ENCODE measurements at places on chromosomes 13 and 19. TPM values are rescaled to one million over a fixed set of nuclear protein-coding genes. Genes with fewer than 3 reads are reported as not detected.

GATAD2A gene
- 30.6 TPM for polyA plus RNA-seq

CD22 gene
- polyA plus RNA-seq = 0.32 TPM

DNA sequence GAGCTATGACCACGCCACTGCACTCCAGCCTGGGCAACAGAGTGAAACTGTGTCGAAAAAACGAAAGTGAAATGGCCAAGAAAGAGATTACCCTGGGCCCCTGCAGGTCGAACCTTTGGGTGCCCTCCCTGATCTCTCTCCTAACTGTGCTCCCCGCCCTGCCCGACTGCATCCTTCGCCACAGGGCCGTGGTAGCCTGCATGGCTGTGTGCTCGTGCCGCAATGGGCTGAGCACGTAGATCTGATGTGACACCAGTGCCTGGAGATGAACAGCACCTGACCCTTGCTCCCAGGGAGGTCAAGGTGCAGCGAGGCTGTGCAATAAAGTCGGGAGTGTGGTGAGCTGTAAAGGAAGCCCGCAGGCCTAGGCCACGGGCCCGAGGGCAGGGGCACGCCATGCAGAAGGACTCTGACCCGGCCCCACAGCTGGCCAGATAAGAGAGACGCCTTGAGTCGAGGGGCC is 60.2 kb downstream of the PEX11G start:
- DNase-seq = no peak

DNA sequence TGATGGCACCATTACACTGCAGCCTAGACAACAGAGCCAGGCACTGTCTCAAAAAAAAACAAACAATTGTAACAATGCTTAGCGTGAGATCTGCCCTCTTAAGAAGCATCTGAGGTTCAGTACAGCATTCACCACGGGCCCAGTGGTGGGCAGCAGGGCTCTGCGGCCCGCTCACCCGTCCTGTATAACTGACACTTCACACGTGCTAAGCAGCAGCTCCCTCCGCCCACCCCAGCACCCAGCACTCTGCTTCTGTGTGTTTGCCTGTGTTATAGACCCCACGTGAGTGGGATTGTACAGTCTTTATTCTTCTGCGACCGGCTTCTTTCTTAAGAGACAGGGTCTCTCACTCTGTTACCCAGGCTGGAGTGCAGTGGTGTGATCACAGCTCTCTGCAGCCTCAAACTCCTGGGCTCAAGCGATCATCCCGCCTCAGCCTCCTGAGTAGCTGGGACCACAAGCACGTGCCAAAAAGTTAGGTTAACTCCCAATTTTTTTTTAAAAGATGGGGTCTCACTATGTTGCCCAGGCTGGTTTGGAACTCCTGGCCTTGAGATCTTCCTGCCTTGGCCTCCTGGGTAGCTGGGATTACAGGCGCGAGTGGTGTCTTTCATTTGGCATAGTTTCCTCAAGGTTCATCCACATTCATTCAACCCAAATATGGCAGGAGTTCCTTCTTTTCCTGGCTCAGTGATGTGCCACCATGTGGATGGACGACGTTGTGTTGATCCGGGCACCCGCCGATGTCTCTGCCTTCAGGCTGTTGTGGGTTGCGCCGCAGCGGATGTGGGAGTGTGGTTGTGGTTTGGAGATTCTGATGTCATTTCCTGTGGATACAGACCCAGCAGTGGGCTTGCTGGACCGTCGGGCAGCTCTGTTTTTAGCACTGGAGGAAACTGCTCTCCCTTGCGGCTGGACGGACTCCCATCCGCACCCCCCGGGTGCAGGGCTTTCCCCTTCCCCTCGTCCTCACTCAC is 170.0 kb downstream of the KDM4B start:
- DNase-seq = peak; percentile 67

DNA sequence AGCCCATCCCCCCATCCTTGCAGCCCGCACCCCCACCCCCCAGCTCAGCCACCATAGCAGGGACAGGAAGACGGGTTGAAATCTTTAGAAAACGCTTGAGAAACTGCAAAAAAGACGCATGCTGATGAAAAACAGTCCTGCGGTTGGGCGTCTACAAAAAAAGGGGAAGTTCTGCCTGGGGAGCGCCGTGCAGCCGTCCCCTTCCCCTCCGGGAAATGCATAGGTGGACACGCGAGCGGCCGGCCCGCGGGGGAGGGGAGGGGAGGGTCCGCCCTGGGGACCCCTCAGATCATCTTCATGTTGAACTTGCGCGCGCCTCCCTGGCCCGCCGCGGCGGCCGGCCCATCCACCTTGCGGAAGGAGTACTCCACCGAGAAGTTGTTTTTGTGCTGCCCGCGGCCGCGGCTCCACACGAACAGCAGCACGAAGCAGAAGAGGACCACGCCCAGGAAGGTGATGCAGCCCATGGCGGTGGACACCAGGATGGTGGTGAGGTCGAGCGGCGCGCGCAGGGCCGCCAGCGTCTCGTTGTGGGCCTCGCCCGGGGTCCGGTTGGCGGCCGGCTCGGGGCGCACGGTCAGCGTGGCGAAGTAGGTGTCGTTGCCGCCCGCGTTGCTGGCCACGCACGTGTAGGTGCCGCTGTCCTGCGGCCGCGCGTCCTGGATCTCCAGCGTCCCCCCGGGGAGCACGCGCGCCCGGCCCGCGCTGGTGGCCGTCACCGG is 7.9 kb upstream of the PEAK3 start:
- peak; percentile 73 for DNase-seq

DNA sequence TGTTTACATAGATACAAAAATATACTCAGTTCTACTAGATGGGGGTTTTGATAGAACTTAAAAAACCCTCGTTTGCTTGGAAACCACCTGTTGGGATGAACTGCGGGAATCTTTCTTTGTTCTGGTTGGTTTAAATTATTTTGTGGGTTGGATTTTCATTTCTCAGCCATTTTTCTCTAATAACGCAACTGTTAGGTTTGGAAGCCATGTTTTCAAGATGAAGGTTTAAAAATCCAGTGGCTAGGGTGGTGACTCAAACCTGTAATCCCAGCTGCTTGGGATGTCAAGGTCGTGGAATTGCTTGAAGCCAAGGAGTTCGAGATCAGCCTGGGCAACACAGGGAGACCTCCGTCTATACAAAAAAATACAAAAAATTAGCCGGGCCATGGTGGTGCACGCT is 1.6 kb downstream of the URI1 start:
- no peak for DNase-seq

GRCh38 chr13:24861617-24862362 is 97.8 kb downstream of the RNF17 start:
- no peak for DNase-seq

- no peak for DNase-seq
These were observed 15.7 kb downstream of the PLEKHF1 start for GRCh38 chr19:29680937-29681336.

- DNase-seq = no peak
These were observed 41.9 kb downstream of the WASF3 start for GRCh38 chr13:26599403-26599802.

GRCh38 chr19:45782162-45782691 is at the start of gene DMPK:
DMPK (minus strand) TSS chr19:45782490; CDS start chr19:45782352, 138 bp downstream.
- DNase-seq = no peak

DNA sequence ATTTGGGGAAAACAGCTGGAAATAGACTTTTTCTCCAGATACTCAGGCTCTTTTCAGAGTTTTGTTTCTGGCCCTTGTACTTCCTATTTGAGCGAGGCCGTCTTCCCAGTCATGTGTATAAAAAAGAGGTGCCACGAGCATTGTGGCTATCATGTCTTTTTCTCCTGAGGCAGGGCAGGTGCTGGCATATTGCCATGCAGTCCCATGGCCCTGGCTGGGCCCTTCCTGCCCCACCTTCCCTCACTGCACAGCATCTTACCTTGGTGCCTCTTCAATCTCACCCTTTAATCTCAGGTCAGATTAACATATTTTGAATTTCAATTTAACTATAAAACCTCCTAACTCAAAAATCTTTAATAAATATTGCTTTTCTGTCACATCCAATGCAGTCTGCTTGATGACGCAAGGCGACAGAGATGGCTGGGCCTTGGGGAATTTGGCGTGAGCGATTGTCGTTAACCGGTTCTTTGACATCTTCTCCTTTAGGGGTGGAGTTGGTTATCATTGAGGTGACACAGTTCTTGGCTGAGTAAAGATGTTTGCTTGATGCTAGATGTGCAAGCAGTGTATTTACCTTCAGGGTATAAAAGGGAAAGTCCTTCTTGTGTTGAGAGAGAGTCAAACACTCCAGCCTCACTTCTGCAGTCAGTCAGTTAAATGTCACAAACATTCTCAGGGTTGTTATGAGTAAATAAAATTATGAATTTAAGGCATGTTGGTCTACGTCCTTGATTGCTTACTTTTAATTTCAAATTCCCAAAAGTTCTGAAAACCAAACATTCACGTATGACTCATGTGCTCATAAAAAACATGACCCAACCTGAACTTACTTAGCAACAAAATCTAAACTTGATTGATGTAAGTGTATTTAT is 289.9 kb downstream of the MYO16 start:
- DNase-seq = no peak

GRCh38 chr13:79867254-79867653 is 386.3 kb downstream of the NDFIP2 start:
- no peak for DNase-seq

- DNase-seq = no peak
These were observed 14.6 kb downstream of the XRCC1 start for GRCh38 chr19:43560687-43561086.

- no peak for DNase-seq
These were observed 147.5 kb downstream of the VWA8 start for GRCh38 chr13:41813426-41813825.

DNA sequence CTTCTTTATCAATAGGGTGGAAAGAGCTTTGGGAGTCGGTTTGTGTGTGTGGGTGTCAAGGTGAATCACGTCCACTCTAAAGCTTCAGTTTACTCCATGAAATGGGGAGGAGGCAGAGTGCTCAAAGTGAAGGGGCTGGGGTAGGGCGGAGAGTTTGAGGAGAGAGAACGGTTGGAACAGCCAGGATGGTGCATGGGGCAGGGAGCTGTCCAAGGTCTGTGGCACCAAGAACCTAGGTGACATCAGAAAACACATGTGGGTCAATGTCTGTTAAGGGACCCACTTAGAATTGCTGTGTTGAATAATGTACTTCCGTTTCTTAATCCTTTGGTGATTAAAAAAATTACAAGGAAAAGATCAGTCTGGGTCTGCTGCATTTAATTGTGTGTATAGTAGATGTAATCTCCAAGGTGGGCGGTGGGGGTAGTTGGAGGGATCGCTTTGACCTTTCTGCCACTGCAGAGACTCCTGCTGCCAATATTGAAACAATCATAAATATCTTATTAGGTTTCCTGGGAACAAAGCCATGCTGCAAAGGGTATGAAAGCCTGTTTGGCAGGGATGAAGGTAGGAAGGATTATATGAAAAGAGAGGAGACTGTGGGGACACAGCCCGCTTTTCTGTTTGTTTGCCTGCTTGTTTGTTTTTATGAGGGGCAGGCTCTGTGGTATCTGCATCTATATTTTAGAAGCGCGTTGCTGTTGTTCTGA is 122.3 kb downstream of the ATP8A2 start:
- DNase-seq = no peak

GRCh38 chr13:42798118-42798517 is 16.7 kb downstream of the FAM216B start:
- no peak for DNase-seq

DNA sequence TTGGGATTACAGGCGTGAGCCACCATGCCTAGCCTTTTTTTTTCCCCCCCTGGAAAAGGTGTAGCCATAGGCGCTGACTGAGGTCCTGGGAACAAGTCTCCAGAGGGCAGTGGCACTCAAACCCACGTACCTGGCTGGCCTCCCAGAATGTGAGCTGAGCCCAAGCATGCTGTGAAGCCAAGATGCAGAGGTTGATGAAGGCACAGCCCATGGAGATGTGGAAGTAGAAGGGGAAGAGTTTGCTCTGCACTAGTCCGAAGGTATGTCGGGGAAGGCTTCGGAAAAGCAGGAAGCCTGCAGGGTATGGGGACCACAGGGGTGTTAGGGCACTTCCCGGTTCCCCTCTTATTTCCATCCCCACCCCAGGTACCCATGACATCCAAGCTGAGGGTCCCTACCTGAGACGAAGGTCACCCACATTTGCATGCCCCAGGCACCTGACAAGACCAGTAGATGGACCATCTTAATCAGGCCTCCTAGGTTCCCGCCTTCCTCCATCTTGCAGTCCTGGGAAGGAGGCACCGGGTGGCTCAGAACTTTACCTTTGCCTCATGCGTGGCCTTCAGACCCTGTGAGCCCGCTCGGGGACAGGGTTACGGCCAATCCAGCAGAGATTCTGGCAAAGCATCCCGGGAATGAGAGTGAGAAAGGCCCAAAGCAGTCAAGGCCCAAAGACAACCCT is 805 bp downstream of the TMEM205 start:
- no peak for DNase-seq

DNA sequence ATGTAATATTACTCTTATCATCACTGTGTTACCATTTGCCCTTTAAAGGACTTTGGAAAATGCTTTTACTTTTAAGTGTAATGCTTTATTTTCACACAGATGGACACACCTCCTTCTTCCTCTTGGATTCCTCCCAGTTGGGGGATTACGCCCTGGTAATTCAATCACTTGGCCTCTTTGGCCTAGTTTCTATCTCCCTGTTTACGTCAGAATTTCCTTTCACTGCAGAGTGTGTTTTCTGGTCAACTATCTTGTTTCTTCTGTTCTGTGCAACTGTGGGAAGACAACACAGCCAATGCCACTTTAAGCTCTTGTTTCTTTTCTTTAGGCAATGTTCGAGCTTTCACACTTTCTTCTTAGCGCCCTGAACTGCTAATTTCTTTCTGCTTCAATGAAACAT is 257.3 kb upstream of the MAB21L1 start:
- DNase-seq = no peak

DNA sequence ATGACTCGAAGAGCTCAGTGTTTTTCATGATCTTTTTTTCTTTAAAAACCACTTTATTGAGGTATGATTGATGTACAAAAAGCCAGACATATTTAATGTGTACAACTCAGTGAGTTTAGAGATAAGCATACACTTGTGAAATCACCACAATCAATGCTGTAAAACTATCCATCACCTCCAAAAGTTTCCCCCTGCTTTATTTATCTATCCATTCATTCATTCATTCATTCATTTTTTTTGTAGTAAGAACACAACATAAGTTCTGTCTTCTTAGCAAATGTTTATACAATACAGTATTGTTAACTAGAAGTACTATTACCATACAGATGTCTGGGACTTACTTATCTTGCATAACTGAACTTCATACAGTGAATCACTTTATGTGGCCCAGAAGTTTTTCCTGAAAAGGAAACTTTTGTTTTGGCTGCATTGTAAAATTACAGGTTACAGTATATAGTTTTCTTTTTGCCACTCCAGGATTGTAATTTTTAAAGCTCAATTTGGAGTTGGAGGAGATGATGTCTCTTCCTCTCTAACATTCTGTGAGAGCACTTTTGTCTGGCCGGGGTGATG is 6.7 kb downstream of the RAP2A start:
- DNase-seq = no peak
